Amniotic stem cell (primary cell): ENCODE measurements at places on chromosomes 7 and 10.

DNA sequence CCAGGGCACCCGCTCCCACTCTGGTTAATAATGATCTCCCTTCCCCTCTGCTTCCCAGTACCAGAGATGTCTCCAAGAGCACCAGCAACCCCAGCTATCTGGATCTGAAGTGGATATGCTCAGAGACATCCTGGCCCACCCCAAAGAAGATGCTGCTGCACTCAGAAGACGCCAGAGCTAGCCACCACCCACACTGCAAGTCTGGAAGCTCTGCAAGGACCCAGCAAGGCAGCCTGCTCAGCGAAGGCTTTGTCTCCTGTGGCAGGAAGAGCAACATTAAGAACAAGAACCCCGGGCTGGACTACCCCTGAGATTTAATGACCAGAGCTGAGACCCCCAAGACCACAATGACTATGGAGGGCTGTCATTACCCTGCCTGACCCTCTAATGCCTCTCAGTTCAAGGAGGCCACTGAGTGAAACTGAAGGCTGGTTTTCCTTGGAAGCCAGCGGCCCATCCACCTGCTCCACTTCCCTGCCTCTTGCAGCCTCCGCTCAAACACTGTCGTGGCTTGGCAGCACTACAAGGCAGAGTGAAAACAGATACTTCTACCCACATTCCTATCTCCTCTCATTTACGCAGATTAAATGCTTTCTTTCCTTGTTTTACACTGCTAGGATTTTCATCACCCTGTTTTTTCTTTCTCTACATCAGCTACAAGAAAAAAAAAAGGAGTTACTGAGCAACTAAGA is 202.2 kb downstream of the SNX10 start:
- DNase-seq: no peak

DNA sequence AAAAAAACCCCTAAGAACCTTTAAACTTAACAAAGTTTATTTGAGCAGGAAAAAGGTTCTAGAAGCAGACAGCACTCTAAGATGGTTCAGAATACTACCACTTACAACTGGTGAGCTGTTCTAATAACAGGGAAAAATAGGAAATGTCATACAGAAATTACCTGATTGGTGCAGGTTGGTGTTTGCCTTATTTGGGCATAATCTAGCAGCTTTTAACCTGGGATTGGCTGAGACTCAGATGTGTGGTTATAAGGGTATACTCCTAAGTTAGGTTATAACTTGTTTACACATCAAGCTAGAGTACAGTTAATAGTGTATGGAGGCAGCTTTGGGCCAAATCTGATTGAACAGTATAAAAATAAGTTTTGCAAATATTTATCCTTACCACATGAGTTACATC is 59.8 kb downstream of the MAPK8 start:
- DNase-seq: no peak

- DNase-seq: no peak
Observed at GRCh38 chr7:1040790-1041189, 3.6 kb upstream of the GPR146 start.

- no peak for DNase-seq
Observed at GRCh38 chr7:91346426-91346825, 82.2 kb downstream of the FZD1 start.

DNA sequence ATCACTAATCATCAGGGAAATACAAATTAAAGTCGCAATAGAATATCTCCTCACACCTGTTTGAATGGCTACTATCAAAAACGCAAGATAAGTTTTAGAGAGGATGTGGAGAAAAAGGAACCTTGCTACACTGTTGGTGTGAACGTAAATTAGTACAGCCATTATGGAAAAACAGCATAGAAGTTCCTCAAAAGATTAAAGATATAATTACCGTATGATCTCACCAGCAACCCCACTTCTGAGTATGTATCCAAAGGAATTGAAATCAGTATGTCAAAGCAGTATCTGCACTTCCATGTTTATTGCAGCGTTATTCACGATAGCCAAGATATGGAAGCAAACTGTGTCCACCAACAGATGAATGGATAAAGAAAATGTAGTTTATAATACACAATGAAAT is 164.4 kb downstream of the ZNF365 start:
- no peak for DNase-seq

- DNase-seq: no peak
Observed at GRCh38 chr10:100334762-100335161, 4.7 kb upstream of the PKD2L1 start.

- DNase-seq: no peak
Observed at GRCh38 chr7:154096-154799, 38.1 kb upstream of the FAM20C start.

- no peak for DNase-seq
Observed at GRCh38 chr10:61765176-61766087, 102.7 kb downstream of the CABCOCO1 start.

DNA sequence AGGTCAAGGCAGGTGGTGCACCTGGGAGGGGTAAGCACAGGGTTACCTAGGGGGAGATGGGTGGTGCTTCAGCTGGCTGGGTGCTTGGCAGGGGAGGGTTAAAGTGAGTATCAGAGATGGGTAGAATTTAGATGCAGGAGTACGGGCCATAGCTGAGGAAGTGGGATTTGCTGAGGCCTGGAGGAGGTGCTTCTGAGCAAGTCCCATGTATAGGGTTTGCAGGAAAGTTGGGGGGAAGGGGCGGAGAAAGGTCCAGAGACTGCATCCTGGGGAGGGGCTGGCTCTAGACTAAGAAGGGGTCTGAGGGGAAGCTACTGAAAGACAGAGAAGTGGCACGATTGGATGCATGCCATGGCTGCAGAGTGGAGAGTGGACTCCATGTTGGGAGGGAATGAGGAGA is 281.6 kb upstream of the ZNF32 start:
- DNase-seq: no peak

- no peak for DNase-seq
Observed at GRCh38 chr7:128042012-128042411, 10.8 kb upstream of the LRRC4 start.

DNA sequence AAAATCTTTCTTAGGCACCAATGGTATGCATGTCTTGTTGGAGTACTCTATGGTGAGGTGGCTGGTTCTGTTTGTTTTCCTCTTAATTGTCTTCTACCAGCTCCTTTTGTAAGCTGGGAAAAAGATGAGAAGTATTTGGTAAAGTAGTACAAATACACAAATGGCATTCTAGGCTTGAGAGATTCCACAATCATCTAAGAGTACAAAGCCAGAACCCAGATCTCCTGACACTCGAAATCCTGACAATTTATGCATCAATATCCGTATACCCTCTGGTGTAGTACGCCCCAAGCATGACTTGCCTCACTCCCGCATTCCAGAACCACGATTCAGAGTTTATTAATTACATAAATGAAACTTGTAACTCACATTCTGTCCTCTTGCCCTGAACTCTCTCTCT is 43.5 kb downstream of the CDCA7L start:
- DNase-seq: no peak

DNA sequence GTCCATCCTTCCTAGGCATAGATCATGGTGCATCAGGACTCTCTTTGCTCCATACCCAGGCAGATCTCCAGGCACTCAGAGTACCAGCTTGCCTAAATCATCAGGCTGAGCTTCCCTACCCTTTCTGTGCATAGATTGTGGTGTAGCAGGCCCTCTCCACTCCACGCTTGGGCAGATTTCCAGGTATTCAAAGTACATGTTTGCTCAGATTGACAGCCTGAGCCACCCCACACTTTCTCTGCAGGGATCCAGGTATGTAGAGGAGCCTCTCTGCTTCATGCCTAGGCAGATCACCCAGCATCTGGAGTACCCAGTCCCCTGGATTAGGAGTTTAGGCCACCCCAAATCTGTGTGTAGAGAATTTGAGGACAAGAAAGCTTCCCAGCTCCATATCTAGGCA is 957.4 kb upstream of the LRRTM3 start:
- no peak for DNase-seq

DNA sequence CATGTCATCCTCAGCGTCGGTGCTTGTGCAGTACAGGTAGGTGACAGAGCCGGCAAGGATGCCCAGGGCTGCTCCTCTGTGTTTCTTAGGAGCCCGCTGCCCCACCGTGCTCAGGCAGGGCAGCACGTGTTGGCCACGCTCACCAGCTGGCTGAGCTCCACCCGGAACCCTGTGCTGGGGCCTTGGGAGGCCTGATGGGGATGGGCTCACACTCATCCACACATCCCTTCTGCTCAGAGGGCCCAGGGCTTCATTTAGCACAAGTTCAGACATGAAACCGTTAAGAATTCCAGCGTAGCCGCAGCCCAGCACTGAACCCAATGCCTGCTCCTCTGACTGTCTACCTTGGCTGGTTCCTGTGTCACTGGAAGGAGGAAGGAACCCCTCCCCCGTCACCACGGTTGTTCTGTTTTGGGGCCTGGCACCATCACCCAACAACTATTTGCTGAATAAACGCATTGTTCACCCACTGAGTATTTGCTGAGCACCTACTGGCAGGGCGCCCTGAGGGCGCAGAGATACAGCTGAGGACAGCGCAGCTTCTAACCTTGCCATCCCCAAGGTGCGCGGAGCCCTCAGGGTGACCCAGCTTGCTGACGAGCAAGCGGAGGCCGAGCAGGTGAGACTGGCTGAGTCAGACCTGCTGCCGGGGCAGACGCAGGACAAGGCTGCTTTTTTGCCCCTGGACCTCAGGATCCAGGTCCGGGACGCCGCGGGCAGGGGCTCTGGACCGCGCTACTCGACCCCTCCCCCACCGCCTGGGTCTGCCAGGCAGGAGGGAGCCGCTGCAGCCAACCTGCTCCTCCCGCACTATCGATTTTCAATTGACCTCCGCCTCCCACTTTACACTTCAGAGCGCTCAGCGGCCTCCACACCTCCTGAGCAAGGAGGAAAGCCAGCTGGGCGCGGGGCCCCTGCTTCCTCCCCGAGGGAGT is 50.6 kb upstream of the RET start:
- no peak for DNase-seq

- DNase-seq: peak; percentile 73
Observed at GRCh38 chr7:69630292-69630691, 32.0 kb downstream of the AUTS2 start.

- peak; percentile 10 for DNase-seq
Observed at GRCh38 chr7:19491821-19492452, 216.9 kb downstream of the POLR1F start.

DNA sequence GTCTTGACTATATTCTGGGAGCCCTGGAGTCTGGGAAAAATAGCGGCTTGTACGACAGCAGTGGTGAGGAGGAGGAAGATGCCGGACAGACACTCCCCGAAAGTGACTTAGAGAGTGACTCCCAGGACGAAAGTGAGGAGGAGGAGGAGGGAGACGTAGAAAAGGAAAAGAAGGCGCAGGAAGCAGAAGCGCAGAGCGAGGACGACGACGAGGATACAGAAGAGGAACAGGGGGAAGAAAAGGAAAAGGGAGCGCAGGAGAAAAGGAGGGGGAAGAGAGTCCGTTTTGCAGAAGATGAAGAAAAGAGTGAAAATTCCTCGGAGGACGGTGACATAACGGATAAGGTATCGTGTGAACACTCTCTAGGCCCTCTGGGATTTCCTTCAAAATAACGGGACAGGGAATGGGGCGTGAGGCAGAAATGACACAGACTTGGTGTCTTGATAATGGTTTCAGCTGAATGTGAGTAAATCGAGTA is 908 bp downstream of the NOM1 start:
- no peak for DNase-seq

- DNase-seq: no peak
Observed at GRCh38 chr7:125059861-125060456, 130.3 kb upstream of the POT1 start.

- no peak for DNase-seq
Observed at GRCh38 chr10:127012769-127013152, 107.5 kb downstream of the DOCK1 start.

DNA sequence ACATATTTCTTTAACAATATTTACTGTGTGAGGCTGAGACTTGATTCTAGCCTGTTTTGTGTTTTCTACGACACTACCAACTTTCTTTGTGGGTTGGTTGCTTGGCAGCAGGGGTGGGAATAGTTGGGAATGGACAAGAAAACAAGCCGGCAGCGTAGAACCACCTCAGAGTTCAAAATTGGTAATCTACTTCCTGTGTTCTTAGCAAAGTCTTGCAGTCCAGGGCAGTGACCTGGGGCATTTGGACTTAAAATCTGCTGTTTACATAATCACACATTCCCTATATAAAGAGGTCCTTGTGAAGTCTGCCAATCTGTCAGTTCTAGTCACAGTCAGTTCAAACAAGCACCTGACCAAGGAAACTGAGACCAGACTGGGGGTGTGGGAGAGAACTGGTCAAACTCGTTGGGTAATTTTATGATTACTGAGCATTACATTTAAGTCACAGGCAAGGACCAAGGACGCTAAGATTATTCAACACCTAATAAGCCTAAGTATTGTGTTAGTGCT is 167.9 kb downstream of the CPEB3 start:
- no peak for DNase-seq

GRCh38 chr7:40133561-40134427 is 628 bp downstream of the MPLKIP start:
- no peak for DNase-seq

DNA sequence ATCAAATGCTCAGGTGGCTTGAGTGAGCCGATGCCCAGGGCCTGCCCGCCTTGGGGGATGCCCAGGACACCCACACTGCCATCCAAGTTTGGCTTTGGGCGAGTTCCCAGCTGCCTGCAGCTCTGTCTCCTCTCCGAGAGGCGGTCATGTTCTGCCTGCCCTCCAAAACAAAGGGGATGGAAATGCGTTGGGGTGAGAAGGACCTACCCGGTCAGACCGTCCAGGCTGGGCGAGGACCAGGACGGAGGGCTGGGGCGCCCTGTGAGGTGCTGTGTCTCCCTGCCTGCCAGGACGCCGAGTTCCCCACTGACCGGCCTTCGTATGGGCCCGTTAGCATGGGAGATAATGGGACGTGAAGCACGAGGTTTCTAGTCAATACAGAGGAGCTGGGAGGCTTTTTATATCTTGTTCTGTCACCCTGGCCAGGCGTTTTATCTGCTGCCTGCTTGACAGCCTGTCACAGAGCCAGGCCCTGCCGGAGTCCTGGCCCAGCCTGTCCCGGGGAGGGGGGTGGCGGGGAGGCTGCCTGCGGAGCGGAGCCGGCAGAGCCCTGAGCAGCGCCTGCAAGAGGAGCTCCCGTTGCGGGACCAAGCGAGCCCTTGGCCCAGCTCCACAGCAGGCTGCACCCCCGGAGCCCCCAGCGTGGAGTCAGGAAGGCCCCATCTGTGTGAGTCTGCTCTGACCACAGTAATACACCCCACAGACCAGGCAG is 22.0 kb upstream of the ELFN1 start:
- no peak for DNase-seq

DNA sequence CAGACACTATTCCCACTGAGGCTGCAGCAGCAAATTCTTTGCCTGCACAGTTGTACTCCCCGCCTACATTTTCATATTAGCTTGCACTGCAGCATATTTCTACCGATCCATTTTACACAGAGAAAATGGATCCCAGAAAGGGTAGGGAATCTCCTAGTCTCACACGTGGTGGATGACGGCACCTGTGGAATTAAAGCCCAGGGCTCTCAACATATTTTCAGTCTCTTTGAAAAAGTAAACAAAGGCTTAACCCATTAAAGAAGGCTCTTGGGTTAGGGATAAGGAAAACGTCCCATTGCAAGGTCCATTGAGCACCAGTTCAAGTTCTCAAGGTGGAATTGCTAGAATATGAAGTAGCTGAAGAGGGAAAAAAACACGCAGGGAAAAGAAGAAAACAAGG is 49.4 kb upstream of the FOXI2 start:
- DNase-seq: no peak

- no peak for DNase-seq
Observed at GRCh38 chr10:12843296-12843945, 158.1 kb downstream of the CCDC3 start.

- DNase-seq: no peak
Observed at GRCh38 chr7:26429168-26429567, 137.5 kb downstream of the SNX10 start.

GRCh38 chr7:74725840-74726239 is 48.0 kb upstream of the NCF1 start:
- no peak for DNase-seq

GRCh38 chr10:91796331-91797047 is 1.7 kb upstream of the TNKS2 start:
- DNase-seq: no peak

- no peak for DNase-seq
Observed at GRCh38 chr7:127566242-127566641, 19.2 kb downstream of the GCC1 start.
